ENCODE measurements at places on chromosomes 12 and 14.

- no peak for DNase-seq
Measured at GRCh38 chr12:75694534-75695268, 183.3 kb upstream of the KRR1 start.

DNA sequence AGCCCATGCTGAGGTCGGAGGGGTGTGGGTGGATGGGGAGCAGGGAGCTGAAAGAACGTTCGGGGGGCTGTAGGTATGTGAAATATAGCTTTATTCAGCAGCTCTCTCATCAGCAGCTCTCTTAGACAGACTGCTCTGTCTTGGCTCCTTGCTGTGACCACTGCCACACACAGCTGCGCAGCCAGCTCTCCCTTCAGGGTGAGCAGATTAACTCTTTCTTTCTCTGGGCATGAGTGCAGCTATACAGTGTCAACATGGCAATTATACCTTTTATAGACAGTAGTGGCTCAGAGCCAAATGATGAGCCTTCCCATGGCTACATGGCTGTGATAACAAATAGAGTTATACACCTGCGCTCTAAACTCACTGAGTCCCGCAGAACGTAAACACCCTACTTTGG lies 137.7 kb upstream of the NEDD1 start:
- DNase-seq = no peak

DNA sequence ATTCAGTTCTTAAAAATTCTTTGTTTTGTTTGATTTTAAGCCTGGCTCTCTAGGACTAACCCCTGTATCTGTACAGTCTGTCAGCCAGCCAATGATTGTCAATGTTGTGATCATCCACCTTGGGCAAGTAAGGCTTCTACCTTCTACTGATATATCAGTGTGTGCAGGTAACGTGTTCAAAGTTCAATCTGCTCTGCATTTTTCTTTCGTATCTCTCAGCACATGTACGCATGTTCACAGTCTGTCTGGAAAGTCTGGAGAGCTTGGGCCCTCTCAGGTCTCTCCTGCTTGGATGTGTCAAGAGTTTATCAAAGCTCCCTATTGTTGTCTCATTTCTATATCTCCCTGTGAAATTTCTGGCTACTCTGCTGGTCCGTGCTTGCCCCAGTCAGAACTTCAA lies 138.6 kb upstream of the VRK1 start:
- DNase-seq = no peak

GRCh38 chr12:125331342-125332052 lies 266.3 kb downstream of the AACS start:
- DNase-seq = no peak

DNA sequence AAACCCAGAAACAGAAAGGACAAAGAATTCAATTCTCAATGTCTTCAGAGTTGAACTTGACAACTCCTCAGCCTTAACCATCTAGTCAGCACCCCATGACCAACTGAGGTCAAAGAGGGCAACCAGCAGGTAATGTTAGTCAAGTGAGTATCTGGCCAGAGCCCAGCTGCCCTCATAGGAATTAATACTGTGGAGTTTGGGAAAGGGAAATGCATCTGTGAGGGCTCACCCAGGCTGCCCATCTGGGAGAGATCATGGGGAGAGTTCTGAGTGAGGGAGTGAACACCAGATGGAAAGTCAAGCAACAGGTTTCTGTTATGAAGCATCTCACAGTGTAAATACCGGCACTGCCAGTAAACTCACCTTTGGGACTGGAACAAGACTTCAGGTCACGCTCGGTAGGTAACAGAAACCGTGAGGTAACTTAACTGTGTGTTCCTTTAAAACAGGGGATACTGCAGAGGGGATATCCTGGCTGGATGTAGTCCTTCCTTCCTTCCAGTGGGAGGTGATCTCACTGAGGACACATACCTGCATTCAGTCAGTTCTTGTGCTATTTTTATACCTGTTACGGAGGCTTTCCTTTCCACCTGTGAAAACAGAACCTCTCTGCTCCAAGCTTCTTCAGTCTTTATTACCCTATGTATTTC lies 94.4 kb downstream of the DAD1 start:
- no peak for DNase-seq

GRCh38 chr12:113936460-113936859 lies 29.7 kb downstream of the RBM19 start:
- DNase-seq = no peak

- DNase-seq = no peak
Measured at GRCh38 chr12:78269620-78270019, 438.9 kb downstream of the NAV3 start.

GRCh38 chr14:61586544-61587055 lies 108.7 kb upstream of the HIF1A start:
- DNase-seq = no peak

DNA sequence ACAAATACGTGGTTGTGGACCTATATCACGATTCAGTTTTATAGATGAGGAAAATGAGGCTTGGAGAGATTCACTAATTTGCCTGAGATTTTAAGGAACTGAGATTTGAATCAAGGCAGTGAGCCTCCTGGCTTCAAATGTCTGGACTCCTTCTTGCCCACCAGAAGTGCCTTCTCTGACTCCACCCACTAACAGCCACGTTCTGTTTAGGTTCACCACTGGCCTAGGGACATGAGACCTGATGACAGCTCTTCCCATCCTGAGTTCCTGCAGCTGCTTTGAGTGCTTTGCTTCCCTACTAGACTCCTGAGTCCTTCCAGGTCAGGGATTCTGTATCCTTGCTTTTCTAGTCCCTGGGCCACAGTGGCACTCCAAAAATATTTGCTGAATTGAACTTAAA lies 57.1 kb downstream of the PLBD1 start:
- no peak for DNase-seq

- DNase-seq = no peak
Measured at GRCh38 chr14:89844508-89844907, 110.0 kb downstream of the EFCAB11 start.

DNA sequence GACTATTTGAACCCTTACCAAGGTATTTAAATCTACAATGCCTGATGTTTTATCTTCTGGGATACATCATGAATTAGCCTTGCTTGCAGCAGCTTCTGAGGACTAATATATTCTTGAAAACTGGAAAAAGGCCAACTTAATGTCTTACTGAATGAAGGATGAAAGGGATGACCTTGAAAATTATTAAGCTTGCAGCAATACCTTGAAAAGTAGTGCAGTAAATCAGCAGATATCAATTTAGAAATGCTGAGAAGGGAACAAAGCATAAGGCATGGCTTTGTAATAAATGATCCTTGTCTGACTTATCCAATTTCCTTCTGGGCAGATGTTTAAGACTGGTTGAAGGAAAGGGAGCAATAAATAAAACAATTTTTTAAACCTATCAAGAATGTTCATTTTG lies 37.3 kb upstream of the FERMT2 start:
- DNase-seq = no peak

- DNase-seq = no peak
Measured at GRCh38 chr14:32630701-32631100, 301.6 kb downstream of the AKAP6 start.

- DNase-seq = no peak
Measured at GRCh38 chr12:98939350-98939749, 294.3 kb downstream of the APAF1 start.

GRCh38 chr12:72074065-72074464 lies 135.4 kb downstream of the TPH2 start:
- DNase-seq = no peak

DNA sequence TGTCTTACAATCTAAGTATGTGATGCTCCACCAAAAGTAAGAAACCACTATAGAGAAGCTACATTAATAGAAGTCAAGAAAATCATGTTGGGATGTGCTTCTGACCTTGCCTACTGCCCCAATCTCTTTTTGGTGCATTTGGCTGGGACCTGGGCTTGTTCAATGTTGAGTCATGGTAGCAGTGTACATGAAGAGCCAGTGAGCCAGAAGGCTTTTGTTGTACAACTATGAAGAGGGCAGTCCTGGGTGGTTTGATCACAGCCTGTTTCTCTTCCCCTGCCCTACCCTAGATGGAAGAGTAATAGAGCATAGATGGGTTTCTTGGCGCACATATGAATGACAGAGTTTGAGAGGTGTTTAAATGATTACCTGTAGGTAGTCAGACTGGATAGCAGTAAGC lies 56.4 kb downstream of the UBR7 start:
- DNase-seq = no peak

DNA sequence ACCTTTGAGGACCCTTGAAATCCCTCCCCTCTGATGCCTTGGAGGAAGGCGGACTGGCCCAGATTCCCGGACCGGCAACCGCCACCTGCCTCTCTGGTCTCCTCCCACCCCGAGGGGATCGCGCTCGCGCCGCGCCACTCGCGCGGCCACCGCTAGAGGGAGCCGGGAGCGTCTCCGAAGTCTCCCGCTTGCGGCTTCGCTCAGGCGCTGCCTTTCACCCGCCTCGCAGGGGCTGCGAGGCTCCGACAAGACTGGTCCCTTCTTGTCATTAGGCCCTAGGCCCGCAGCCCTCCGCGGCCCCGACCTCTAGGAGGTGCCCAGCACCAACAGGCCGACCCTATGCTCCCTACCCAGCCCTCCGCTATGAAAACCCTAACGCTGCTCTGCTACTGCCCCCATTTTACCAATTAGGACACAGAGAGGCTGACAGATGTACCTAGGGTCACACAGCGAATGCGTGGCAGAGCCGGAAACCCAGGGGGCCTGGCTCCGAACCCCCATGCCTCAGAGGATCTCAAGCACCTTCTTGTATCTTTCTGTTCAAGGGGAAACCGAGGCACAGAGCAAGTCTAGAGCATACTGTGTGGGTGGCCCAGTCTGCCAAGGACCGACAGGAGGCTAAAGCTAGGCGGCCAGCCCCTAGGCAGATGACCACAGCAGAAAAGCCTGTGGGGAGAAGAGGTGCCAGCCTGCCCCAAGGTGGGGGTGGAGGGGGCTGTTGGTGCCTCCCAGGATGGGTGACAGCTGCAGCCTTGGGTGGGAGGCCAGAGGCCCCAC lies 21.4 kb upstream of the VSX2 start:
- DNase-seq = peak; percentile 90

DNA sequence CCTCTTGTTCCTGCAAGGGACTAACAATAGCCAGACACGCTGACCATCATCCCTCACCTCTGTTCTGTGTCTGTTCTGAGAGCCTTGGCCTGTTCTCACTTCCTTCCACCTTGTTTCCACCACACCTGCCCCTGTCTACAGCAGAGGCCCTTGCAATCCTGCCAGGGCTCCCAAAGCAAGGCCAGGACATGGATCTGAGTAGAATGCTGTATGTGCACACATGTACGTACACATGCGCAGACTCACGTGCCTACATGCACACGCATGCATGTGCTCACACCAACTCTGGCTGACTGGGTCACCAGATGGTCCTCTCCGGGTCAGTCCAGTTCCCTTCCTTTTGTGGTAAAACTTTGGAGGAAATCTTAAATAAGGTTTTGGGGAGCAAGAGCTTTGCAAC lies 133.0 kb upstream of the C14orf180 start:
- DNase-seq = no peak

DNA sequence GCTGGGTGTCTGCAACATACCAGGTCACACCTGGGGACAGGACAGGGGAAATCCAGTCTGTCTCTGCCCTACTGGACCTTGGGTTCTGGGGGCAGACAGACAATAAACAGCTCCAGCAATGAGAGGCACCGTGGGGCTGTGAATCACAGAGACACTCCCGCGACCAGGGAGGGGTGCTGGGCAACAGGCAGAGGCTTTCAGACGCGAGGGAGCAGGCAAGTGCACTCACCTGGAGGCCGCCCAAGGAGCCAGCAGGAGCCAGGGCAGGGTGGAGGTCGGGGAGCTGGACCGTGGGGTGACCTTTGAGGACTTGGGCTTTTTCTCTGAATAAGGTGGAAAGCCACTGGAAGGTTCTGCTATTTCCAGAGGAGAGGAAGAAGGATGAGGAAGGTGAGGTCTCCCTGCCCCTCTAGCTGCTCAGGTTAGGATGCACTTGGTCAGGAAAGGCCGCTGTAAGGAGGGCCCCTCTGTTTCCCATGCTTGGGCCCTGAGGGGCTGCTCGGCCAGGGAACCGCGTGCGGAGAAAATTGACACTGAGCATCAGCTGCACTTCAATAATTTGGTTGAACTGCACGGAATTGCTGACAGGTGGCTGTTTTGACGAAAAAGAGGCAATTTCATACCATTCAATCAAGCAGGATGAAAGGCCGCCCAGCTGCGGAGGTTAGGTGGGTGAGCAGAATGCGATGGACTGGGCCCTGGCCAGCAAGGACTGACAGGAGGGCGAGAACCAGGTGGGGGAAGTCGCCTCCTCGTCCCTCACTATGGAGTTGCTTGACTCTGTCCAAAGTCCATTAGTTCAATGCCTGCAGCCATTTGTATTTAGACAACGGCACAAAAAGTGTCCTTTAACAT lies 42.2 kb downstream of the JAG2 start:
- DNase-seq = no peak

GRCh38 chr12:22876262-22876661 lies 251.3 kb downstream of the ETNK1 start:
- no peak for DNase-seq

DNA sequence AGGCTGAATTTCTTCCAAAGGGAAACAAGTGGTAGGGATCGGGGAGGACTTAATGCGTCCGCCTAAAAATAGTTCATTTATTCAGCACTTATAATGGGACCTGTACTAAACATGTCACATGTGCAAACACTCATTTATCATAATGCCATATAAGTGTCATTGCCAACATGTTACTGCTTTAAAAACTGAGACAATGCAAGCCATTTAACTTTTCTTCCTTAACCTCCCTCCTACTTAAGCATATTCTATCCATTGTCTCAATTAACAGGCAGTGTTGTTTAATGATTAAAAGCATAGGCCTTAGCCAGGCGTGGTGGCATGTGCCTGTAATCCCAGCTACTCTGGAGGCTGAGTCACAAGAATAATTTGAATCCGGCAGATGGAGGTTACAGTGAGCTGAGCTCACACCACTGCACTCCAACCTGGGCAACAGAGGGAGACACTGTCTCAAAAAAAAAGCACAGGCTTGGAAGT lies 13.5 kb upstream of the SCFD1 start:
- DNase-seq = no peak

DNA sequence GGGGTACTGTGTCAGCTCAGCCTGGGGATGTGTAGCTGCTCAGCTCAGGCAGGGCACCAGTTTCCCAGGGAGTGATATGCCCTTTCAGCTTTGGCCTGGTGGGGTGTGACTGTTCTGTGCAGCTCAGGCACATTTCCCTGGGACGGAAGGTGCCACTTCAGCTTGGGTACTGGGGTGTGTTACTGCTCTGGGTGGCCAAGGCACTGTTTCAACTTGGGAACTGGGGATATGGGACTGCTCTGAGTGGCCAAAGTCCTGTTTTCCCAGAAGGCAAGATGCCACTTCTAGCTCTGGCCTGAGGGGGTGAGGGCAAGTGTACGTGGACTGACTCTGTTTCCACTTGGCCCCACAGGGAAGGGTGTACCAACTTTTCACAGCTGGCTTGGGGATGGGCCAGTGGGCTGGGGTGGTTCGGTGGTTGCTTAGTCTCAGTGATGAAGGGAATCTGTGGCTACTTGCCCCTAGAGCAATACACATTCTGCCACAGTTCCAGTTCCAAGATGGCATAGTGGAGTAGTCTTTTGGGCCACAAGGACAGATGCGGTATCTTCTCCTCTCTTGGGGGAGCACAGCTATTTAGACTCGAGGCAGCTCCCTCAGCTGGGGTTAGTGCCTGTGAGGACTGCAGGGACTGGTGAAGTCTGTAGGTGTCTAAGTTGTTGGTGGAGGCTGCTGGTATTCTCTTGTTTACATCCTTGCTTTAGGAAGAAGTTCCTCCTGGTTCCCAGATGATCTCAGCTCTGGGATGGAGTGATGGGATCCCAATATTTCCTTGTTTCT lies 26.4 kb downstream of the TBC1D15 start:
- no peak for DNase-seq

GRCh38 chr12:89405626-89406345 lies 53.5 kb upstream of the DUSP6 start:
- no peak for DNase-seq

GRCh38 chr12:24760162-24760561 lies 188.7 kb downstream of the BCAT1 start:
- DNase-seq = peak; percentile 12
